ENCODE measurements at places on chromosomes 4 and X.

GRCh38 chrX:7586126-7586525, 256.8 kb upstream of the VCX start:
- peak; percentile 38 for DNase-seq

DNA sequence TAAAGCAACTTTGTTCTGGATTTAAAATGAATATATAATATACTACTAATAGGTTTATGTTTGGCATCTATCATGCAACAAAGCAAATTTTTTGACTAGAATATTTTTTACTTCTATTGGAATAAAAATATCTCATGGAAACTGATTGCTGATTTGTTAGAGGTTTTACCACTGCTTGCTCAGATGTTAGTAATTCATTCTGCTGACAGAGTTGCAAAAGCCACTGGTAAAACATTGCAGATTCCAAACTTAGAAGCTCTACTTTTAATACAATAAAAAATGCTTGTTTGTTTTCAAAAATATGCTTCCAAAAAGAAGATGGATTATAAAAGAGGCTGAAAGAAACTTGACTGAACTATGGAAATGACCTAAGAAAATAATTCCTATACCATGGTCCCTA, 795.2 kb downstream of the PCDH18 start:
- DNase-seq: no peak

DNA sequence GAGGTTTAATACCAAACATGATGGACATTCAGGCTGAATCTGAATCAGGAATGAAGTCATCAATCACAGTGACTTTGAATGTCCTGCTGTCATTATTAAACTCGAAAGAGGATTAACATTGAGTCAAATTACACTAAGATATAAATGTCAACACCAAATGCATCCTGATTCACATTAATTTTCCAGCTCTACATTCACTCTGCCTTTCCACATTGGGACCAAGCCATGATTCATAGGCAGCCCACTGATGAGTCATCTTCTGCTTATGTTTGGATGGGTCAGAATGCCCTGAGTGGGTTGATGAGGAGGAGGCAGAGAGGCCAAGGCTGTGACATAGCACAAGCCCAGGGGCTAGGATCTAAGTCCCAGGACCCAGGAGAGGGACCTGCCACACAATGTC, 247.6 kb upstream of the RPS6KA3 start:
- peak; percentile 63 for DNase-seq

GRCh38 chr4:1172971-1173757, 781 bp upstream of the SPON2 start:
- DNase-seq: no peak

DNA sequence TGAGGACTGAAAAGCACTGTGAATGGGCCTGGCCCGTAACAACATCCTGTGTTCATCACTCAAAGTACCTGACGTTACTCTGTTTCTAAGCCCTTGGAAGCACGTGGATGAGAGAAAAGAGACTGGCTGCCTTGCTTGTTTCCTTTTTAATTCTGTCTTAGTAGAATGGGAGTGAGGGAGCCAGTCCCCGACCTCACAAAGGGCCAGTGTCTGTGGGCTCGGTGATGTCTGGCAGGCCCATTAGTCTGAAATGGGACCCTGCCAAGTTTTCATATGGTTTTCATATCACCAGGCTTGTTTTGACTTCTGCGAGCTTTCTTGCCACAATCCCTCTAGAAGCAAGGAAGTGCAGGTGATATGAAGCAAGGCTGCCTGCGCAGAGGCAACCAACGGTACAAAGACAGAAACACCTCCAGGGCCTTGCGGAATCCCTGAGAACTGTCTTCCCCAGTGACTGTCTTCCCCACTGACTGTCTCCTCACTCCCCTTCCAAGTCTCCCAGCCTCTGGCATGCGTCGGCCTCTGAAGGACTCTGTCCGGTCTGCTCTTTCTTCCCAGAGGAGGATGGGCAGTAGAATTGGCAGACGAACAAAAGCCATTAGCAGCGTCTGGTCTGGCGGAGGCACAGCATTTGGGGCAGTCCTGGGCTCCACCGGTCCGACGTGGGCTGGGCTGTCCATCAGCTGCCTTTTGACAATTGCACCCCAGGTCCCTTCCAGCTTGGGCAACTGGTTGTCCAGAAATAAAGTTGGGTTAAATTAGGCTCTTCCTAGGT, 20.2 kb upstream of the RASL11B start:
- DNase-seq: no peak

GRCh38 chrX:32744921-32745320, 466.4 kb downstream of the DMD start:
- DNase-seq: no peak

- peak; percentile 85 for DNase-seq
Observed at GRCh38 chr4:153154007-153154975, 50.0 kb upstream of the TRIM2 start.

- no peak for DNase-seq
Observed at GRCh38 chr4:84317513-84317912, 181.6 kb downstream of the NKX6-1 start.

DNA sequence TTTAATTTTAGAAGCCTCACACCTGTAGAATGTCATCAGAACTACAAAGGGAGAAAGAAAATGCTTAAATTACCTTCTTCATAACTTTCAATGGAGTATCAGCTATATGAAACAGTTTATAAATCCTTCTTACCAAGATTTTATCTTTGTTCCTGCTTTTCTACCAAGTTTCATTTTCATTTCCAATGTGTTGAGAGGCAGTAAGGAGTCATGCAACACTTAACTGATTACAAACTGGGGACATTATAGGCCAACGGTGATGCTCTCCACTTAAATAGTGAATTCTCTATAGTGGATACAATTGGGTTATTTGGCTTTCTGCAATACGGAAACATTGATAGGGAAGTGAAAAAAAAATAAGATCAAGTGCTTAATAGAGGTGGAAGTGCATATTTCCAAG, 145.2 kb upstream of the FTHL17 start:
- DNase-seq: no peak

- DNase-seq: no peak
Observed at GRCh38 chr4:140239311-140239710, 85.3 kb upstream of the MAML3 start.

GRCh38 chrX:111133389-111133788, 37.4 kb downstream of the PAK3 start:
- DNase-seq: no peak

- DNase-seq: no peak
Observed at GRCh38 chr4:185167234-185167633, 24.2 kb downstream of the SLC25A4 start.

- DNase-seq: no peak
Observed at GRCh38 chr4:127134490-127134889, 498.3 kb upstream of the INTU start.

DNA sequence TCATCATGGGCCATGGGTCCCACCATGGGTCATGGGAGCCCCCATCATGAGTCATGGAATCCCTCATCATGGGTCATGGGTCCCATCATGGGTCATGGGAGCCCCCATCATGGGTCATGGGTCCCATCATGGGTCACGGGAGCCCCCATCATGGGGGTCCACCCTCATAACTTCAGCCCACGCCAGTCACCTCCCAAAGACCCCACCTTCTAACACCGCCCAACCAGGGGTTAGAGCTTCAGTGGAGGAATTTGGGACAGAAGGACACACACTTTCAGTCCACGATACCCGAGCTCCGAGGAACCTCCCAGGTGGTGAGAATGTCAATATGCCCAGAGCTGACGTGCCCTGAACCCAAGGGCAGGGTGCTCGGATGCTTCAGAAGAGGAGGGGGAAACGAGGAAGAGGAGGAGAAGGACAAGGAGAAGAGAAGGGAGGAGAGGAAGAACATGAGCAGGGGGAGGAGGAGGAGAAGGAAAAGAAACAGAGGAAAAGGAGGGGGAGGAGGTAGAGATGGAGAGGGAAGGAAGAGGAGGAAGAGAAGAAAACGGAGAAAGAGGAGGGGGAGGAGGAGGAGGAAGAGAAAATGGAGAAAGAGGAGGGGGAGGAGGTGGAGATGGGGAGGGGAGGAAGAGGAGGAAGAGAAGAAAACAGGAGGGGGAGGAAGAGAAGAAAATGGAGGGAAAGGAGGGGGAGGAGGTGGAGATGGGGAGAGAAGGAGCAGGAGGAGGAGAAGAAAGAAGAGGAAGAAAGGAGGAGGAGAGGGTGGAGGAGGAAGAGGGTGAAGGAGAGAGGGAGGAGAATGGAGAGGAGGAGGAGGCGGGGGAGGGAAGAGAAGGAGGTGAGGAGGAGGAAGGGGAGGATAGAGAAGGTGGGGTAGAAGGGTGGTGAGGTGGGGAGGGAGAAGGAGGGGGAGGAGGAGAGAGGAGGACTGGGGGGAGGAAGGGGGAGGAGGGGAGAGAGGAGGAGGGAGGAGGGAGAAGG, 17.7 kb downstream of the IL3RA start:
- no peak for DNase-seq

DNA sequence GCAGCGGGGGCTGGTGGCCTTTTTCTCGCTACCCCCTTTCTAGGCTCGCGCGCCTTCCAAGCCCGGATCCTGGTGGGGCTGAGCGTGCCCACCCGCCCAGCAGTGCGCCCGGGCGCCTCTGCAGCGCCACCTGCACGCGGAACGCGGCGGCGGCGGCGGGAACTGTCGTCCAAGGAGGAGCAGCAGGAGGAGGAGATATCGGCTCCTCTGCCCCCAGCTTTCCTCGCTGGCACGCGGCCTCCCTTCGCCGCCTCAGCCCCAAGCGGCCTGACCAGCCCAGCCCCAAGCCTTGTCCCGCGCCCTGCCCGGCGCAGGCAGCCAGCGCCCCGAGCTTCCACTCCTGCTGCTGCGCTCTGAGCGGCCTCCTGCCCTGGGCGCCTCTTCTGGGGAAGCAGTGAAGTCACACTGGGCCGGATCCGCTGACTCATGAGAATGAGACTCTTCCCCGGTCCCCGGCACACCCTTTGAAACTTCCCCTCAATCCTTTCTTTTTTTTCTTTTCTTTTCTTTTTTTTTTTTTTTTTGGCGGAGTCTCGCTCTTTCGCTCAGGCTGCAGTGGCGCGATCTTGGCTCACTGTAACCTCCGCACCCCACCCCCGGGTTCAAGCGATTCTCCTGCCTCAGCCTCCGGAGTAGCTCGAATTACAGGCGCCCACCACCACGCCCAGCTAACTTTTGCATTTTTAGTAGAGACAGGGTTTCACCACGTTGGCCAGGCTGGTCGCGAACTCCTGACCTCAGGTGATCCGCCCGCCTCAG, 10.6 kb upstream of the ELF4 start:
- peak; percentile 81 for DNase-seq

GRCh38 chr4:169758401-169758962, 738 bp upstream of the HPF1 start:
- DNase-seq: no peak

- no peak for DNase-seq
Observed at GRCh38 chrX:9561199-9561598, 96.3 kb downstream of the TBL1X start.

DNA sequence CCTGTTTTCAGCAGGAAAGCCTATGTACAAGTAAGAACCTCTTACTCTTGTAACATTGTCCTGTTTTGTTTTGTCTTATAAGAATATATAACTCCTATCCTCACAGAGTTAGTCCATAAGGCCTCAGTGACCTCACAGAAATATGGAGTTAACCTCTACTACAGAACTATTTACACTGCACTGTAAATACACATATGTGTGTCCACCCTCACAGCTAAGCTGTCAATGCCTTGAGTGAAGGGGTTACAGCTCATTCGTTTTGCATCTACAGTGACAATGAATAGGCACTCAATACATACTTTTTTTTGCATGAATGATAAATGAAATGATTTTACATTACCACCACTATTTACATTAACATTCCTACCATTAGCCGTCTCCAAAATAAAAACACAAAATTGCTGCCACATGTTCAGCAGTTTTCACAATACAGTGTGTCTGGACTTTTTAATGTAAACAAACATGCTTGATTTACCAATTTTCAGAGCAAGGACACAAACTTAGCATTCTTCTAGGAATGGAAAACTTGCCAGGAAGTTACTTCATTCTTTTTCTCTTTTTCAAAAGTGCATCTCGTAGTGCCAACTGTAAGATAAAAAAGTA, 9.5 kb upstream of the NAAA start:
- no peak for DNase-seq

DNA sequence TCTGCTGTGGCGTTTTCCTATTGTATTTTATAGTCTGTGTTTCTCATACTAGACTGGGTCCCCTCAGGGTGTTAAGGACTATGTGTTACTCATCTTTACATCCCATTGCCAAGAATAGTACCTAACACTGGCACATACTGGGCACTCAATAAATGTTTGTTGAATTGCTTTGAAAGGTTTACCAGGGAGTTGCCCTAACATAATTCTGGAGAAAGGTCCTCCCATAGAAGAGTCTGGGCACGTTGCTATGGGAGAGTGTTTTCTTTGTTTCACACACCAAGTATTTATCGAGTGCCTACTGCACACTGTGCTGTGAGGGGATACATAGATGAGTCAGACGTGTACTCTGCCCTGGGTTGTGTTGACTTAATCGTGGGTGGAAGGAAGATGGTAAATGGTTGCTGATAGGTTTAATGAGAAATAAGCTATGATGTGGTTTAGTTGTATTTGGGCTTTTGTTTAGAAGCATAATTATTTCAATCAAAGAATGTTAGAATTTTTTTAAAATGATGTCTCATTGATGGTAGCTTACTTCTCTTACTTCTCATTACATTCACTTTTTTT, 42.9 kb downstream of the AFF1 start:
- DNase-seq: peak; percentile 34

DNA sequence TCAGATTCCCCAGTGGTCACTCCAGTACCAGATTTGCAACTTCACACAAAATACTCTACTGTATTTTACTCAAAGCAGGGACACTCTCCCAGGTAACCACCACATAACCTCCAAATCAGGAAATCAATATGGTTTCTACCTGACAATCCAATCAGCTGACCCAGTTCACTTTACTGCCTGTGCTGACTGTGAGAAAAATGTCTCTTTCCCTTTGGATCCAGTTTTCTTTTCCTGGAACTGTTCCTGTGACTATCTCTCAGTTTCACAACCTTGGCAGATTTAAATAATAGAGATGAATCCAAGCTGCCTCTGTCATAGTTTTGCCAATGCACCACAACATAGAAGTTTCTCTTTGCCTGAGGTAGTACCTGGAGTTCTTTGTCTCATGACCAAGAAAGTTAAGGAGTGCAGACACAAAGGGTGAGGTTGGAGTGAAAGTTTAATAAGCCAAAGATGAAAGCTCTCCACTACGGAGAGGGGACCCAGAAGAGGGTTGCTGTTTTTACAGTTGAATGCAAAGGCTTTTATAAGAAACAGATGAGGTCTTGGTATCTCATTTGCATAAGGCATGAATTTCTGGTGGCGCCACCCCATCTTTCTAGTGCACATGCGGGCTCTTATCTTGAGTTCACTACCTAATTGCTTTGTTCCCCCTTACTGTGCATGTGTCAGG, 29.7 kb upstream of the IL9R start:
- no peak for DNase-seq

DNA sequence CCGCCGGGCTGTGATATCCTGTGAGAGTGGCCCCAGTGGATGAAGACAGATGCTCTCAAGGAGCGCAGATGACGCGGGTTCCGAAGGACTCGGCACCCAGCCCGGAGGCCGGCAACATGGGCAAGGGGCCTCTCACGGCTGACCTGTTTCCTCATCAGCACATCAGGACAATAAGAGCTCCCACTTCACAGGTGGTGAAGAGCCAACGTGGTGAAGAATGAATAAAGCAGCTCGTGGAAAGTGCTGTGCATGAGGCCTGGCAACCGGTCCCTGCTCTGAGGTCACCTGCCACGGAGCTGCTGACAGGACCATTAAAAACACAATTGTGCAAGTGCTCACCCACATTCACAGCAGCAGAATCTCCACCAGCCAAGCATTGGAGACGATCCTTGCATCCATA, 22.9 kb downstream of the ABLIM2 start:
- DNase-seq: no peak
